Fibroblast of villous mesenchyme (primary cell): ENCODE measurements at places on chromosomes 2 and 18.
A peak's percentile ranks its signal among the peaks of the same experiment; 100 is the strongest.

DNA sequence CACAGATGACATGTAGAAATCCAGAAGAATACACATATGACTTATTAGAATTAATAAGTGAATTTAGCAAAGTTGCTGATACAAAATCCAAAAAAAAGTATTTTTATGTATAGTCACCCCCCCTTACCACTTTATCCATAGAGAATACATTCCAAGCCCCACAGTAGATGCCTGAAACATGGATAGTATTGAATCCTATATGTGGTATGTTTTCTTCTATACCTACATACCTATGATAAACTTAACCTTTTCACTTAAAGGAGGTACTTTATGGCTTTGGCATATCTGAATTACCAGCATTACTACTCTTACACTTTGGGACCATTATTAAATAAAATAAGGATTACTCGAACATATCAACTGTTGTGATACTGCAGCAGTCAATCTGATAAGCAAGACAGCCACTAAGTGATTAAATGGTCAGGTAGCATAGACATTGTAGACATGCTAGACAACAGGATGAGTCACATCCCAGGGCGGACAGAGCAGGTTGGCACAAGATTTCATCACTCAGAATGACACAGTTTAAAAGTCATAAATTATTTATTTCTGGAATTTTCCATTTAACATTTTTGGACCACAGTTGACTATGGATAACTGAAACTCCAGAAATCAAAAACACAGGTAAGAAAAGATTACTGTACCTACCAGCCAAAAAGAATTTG, 208.2 kb upstream of the CHAC2 start:
- no peak for DNase-seq

- DNase-seq, result no peak
Observed at GRCh38 chr2:171709011-171709685, 21.9 kb downstream of the DYNC1I2 start.

GRCh38 chr18:10182009-10182624, 268.3 kb downstream of the VAPA start:
- DNase-seq, result no peak

GRCh38 chr2:101401906-101402305, 14.6 kb upstream of the CREG2 start:
- no peak for DNase-seq

- DNase-seq, result no peak
Observed at GRCh38 chr2:237429753-237430152, 15.8 kb upstream of the COL6A3 start.

GRCh38 chr2:233810385-233810784, 32.3 kb downstream of the MROH2A start:
- DNase-seq, result no peak

DNA sequence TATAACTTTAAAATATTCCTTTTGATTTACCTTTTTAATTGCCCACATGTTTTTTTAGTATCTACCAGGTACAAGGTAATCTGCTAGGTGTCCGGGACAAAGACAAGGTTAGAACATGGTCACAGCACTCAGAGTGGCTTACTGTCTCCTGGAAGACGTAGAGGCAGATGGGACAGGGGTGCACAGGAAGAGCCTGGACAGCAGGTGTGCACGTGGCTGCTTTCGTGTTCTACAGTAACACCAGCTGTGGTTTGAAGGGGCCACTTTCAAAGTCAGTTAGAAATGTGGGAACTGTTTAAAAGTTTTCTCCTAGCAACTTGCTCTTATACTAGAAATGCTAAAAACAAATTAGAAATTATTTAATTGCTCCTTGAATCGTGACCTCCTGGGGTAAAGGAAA, 102.9 kb upstream of the ALPP start:
- no peak for DNase-seq

DNA sequence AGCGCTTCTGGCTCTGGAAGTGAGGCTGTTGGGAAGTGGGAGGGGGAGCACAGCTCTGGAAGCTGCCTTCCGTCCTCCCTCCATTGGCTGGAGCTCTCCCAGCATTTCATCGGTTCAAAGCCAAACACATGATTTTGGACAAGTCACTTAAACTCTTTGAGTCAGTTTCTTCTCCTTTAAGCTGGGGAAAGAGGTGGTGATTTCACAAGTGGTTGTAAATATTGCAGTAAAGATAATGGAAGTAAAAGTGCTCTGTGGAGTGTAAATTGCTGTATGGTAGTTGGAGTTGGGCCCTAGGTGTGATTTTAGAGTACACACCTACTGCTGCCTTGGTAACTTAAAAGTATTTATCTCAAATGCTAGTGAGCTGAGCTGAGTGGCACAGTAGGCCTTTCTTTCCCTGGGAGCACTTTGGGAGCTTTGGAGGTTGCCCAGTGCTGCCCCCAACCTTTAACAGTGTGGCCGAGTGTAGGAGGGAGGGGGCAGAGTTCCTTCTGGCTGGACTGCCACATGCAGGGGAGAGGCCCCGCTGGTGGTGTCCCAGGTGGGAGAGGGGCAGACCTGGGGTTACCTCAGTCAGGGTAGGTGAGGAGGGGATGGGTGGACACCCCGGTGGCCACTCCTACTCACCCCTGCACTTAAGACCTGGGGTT, 54.7 kb downstream of the ASAP2 start:
- DNase-seq, result peak; percentile 93

DNA sequence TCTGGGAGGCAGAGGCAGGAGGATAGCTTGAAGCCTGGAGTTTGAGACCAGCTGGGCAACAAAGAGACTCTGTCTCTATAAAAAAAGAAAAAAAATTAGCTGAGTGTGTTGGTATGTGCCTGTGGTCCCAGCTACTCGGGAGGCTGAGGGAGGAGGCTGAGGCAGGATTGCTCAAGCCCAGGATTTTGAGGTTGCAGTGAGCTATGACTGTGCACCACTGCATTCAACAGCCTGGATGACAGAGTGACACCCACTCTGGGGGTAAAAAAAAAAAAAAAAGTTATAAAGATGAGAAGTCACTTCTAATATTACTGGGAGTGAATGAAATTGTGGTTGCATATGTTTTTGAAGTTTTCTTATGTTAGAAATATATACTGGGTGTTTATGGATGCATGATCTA, 71.6 kb downstream of the C2orf74 start:
- DNase-seq, result no peak

DNA sequence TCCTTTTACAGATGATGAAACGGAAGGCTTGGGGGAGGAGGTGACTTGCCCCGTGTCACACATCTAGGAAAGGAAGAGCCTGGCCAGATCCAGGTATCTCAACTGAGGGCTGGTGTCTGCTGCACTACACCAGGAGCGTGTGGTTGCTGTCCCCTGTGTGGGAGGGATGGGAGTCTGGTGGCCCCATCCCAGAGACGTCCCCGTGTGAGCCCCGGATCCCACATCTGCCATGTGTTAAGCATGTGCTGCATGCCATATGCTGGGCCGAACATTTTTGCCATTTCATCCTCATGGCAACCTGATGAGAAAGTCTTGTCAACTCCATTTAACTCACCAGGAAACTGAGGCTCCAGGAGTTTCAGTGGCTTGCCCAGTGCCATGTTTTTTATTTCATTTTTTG, 4.2 kb downstream of the GAREM2 start:
- DNase-seq, result no peak

GRCh38 chr2:199457147-199458008, at the start of gene SATB2:
Gene SATB2, minus strand, starts transcription at chr2:199457939. Its CDS starts 1,902 bp downstream, at chr2:199456037.
- peak; percentile 42 for DNase-seq

DNA sequence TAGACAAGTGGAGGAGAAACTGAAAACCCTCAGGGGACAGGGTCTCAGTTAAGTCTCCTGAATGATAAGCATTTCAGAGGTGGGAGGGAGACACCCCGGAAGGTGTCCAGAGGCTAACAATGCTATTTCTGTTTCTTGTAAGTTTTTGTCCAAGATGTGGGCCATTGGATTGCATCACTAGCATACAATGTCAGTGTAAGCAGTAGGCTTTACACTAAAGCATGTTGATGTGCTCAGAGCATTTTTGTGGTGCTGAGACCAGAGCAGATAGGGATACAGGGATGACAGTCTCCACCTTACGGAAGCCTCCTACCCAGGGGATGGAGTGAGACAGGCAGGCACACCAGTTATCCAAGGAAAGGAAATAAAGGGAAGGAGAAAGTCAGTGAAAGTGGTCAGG, 2.2 kb upstream of the IL1R1 start:
- peak; percentile 70 for DNase-seq

GRCh38 chr2:219179601-219180465, 1.8 kb downstream of the RETREG2 start:
- no peak for DNase-seq

- DNase-seq, result no peak
Observed at GRCh38 chr2:110143982-110144381, 28.4 kb upstream of the MALL start.

DNA sequence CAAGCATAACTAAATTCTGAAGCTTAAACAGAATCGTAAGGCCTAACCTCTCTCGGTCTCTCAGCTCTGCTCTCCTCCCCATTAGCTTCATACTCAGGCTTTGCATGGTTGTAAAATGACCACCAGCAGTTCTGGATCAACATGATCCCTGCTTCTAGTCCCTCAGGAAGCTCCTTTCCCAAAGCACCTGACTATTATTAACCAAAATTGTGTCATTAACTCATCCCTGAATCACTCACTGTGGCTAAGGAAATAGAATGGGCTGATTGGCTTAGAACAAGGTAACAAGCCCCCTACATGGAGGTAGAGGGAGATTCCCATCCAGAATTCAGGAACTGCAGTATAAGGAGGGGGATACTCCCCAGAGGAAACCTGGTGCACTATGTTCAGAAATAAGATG, 448.3 kb downstream of the ARHGAP15 start:
- DNase-seq, result no peak

- no peak for DNase-seq
Observed at GRCh38 chr2:106798826-106799552, 87.0 kb downstream of the ST6GAL2 start.

- DNase-seq, result no peak
Observed at GRCh38 chr2:32168513-32168912, 2.8 kb downstream of the SLC30A6 start.

DNA sequence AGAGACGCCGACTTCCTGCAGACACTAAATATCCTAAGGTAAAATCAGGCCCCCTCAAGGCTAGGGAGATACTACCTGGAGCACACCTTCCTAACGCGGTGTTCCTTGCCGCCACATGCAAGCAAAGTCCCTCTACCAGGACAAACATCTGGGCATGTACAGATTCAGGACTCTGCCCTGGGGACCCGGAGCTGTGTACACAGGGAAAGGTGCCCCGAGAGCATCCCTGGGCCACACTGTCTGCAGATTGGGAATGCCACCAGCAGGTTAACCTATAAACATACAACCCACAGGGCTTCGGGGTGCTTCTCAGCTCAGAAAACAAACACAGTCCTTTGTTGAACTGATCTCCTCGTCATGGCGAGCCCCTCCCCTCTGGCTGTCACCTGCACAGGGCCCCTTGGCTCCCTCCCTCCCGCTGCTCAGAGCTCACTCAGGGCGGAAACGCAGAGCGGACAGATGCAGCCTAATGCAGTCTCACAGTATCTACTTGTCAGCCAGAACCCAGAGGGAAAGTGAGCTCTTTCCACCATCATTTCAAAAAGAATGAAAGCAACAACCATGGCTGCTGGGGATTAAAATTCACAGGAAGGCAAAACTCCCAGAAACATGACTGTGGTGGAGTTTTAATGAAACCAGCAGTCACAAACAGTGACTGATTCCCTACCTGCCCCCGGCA, 218.8 kb downstream of the HDAC4 start:
- DNase-seq, result no peak

GRCh38 chr2:219679571-219679970, 52.1 kb downstream of the SLC4A3 start:
- DNase-seq, result no peak

DNA sequence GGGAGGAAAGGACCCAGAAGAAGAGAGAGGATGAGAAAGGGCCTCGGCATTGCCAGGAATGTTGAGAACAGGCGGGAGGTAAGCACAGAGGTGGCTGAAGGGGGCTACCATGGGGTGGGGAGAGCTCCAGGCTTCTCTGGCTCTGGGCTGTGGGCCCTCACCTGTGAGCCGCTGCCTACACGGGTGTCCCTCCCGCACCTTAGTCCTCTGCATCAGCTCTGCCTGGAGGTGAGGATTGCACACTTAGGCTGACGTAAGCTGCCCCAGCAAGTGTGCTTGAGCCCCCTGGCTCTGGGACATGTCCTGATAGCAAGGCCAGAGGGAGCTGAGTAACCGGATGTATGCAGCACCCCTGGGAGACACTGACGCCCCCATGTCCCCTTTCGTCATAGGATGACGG, 33.9 kb downstream of the TMEM18 start:
- DNase-seq, result no peak

DNA sequence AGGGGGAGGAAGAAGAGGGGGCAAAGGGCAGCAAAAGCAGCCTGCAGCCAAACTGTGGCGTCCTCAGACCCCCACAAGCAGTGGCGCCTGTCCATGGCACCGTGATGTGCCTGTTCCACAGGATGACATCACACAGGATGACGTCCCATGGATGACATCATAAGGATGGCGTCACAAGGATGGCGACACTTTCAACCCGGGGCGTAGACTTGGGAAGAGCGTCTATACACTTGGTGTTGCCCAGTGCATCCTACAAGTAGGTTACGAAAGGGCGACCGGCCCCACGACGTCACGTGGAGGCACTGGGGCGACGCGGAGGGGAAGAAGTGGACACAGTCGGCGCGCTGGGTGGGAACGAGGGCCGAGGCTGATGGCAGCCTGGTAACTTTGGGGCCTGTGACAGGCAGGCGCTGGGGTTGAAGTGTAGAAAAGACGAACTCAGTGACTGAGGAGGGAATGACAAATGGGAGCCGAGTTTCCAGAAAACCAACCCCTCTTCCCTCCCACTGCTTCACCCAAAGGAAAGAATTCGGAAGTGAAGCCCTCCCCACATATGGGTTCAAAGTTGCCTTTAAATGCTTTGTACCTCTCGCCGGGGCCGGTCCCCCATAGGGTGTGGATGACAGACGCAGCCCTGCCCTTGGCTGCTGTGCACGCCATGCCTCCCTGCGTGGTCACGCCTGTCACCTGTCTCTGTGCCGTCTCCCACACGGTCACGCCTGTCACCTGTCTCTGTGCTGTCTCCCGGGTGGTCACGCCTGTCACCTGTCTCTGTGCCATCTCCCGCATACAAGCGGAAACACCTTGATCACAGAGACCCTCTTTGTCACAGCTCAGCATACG, 13.4 kb upstream of the KCNG2 start:
- DNase-seq, result no peak

GRCh38 chr2:120262761-120263428, 10.2 kb downstream of the RALB start:
- DNase-seq, result peak; percentile 71

DNA sequence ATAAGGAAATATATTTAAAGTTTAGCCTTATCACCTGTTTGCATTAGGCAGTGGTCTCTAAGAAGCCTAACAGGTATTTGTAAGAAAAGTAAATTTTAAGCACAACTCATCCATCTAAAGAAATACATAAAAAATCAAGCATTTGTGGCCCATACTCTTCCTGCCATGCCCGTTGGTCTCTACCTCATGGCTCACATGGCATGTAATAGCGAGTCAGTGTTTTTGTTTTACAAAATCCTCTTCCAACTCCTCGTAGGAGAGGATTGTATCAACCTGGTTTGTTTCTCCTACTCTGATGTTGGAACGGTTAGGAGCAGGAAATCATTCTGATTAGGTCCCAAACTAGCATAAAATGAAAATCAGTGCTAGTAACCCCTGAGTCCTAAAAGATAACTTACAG, 91.8 kb downstream of the FMNL2 start:
- no peak for DNase-seq

- DNase-seq, result no peak
Observed at GRCh38 chr2:134336352-134336751, 82.5 kb downstream of the MGAT5 start.
